ENCODE measurements at places on chromosomes 16 and 17.

GRCh38 chr17:27540318-27541101, 84.3 kb downstream of the KSR1 start:
- no peak for DNase-seq

- no peak for DNase-seq
Observed at GRCh38 chr16:60463986-60464385, 1572.3 kb downstream of the CDH8 start.

GRCh38 chr17:72462407-72462806, 341.6 kb downstream of the SOX9 start:
- DNase-seq: no peak

GRCh38 chr17:72913142-72913682, 179.3 kb downstream of the SLC39A11 start:
- no peak for DNase-seq

Measured in NT2/D1 (cell line).